ENCODE measurements at places on chromosomes 7 and 10.

GRCh38 chr7:80208700-80209099, 74.1 kb downstream of the GNAI1 start:
- no peak for DNase-seq

DNA sequence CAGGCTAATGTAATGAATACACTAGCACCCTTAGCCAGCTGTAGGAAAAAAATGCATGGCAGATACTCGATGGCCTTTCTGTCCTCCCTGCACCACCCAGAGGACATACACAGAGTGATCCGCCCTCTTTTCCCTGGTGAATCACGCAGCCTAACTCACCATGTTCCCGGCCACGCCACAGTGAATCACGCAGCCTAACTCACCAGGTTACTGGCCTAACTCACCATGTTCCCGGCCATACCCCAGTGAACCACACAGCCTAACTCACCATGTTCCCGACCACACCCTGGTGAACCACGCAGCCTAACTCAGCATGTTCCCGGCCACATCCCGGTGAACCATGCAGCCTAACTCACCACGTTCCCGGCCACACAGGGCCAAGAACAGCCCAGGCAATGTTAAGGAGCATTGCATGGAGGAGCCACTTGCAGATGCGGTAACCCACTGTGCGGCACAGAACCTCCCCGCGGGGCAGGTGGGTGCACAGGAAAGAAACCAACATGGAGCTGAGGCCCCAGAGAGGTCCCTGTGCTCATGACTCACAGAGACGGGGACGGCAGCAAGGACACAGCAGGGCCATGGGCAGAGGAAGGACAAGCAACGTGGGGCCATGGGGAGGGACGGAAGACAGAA, 508.5 kb downstream of the DNAJB6 start:
- peak; percentile 20 for DNase-seq

- no peak for DNase-seq
Measured at GRCh38 chr10:46025406-46025805, 5.0 kb downstream of the NCOA4 start.

- DNase-seq: no peak
Measured at GRCh38 chr10:14001298-14002040, 329.3 kb downstream of the FRMD4A start.

GRCh38 chr7:90772410-90772809, 176.3 kb downstream of the CDK14 start:
- DNase-seq: no peak

DNA sequence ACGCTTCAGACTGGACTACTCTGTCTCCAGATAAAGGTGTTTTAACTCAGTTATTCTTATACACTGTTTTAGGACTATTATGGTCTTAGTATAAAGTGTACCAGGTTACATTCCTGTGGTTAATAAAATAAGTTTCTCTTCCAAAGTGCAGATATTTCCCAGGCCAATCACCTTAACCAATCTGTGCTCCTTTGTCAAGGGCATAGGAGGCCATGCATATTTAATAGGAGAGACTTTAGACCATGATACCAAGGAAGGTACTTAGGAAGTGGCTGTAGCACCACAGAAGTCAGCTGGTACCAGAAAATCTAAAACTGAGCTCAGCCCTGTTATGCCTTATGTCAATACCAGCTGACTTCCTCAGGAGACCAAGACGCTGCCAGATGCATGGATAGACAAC, 226.5 kb upstream of the TMEM72 start:
- no peak for DNase-seq

DNA sequence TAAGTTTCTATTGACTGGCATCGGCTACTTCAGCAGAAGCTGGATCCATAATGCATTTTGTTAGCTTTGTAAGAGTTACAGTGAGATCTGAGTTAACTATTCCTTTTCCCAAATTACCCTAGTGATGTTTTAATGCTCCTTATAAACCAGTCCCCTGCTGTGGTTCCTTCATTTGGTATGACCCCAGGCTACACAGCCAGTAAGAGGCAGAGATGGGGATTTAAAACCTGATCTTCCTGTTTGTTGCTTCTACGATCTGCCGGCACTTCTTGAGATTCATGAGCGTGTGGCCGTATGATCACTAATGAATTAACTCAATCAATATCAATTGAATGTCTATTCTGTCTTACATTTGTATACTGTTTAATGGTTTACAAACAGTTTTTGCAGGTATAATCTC, 86.1 kb downstream of the CACNB2 start:
- no peak for DNase-seq

DNA sequence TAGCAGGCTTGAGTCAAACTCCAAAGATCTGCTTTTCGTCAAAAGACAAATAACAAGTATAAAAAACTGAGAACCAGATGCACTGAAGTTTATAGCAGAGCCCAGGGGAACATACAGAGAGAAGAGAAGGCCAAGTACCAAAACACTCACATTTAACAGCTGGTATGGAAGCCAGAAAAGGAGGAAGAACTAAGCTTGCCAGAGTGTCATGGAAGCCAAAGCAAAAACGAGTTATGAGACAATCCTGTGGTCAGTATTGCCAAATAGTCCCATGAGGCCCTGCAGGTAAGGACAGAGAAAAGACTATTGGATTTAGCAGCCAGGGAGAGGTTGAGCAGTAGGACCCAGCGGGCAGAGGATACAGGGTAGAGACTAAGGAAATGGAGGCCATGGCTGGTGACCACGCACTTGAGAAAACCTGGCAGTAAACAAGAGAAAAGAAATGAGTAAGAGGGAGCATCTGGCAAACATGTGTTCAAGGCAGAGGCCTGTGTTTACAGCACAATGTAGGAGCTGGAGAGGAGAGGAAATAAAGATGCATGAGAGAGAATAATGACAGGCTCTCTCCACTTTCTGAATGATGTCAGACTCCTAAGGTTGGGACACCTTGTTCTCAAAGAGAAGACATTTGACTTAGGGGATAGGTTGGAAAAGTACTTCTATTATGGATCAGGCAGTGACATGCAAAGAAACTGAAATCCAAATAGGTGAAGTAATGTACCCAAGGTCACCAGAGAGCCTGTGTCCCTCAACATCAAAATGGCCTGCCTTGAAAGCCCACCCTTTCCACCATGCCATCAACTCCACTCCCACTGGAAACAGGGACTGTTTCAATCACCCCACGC, 9.1 kb downstream of the CREB3L2 start:
- DNase-seq: no peak

GRCh38 chr7:130505753-130506152, 13.9 kb downstream of the MEST start:
- DNase-seq: no peak

- no peak for DNase-seq
Measured at GRCh38 chr10:18044976-18045720, 93.4 kb downstream of the SLC39A12 start.

DNA sequence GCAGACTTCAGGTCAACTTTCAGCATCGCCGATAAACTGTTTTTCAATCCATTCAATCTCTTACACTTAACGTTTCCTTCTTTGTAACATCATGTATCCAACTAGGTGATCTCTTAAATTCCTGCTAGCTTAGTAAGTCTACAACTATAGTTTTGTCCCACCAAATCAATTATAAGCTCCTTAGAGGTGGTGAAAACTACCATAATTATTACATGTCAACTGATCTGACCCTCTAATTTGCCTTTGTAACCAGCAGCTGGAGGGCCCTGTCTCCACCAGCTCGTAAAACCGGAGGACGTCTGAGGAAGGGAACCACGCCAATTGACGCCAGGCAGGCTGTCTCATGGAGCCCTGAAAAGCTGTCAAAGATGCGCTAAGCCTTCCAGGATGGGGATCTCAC, 113.4 kb downstream of the ABCC2 start:
- DNase-seq: no peak

DNA sequence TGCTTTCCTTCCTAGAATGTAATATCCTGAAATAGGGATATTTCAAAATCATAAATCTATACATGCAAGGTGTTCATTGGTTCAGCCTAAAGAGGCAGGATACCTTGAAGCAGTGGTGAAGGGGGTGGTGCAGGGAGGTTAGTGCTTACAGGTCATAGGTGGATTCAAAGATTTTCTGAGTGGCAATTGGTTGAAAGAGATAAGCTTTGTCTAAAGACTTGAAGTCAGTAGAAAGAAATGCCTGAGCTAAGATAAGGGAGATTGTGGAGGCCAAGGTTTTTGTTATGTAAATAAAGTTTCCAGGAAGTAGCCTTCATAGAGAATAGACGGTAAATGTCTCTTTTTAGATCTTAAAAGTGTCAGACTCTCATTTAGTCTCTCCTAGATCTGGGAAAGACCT, 741.2 kb upstream of the ZWINT start:
- DNase-seq: no peak

DNA sequence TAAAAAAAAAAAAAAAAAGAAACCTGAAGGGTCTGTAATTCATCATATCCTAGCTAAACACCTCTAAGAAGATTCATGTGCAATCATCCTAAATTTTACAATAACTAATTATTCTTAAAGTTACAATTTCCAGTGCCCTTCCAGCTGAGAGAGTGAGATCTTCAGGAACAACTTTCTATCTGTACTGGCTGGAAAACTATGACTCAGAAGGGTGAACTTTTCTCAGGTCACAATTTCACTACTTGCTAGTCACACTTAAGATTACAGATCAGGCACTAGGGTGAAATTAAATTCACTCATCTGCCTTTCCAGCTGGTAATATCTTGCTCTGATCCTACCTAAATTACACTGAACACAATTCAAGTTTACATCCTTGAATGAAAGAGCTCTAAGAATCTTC, 158.8 kb downstream of the ANK3 start:
- no peak for DNase-seq

DNA sequence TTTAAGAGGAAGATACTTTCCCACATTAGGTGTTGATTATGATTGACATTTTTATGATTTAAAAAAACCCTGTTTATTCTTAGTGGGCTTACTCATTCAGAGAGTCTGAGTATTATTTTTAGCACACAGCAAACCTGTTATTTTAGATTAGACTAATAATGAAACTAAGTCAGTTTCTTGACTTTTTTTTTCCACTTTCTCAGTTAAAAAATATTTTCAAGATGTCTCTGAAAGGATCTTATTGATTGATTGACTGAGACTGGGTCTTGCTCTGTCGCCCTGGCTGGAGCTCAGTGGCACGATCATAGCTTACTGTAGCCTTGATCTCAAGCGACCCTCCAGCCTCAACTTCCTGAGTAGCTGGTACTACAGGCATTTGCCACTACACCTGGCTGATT, 20.4 kb upstream of the INPP5F start:
- DNase-seq: no peak

DNA sequence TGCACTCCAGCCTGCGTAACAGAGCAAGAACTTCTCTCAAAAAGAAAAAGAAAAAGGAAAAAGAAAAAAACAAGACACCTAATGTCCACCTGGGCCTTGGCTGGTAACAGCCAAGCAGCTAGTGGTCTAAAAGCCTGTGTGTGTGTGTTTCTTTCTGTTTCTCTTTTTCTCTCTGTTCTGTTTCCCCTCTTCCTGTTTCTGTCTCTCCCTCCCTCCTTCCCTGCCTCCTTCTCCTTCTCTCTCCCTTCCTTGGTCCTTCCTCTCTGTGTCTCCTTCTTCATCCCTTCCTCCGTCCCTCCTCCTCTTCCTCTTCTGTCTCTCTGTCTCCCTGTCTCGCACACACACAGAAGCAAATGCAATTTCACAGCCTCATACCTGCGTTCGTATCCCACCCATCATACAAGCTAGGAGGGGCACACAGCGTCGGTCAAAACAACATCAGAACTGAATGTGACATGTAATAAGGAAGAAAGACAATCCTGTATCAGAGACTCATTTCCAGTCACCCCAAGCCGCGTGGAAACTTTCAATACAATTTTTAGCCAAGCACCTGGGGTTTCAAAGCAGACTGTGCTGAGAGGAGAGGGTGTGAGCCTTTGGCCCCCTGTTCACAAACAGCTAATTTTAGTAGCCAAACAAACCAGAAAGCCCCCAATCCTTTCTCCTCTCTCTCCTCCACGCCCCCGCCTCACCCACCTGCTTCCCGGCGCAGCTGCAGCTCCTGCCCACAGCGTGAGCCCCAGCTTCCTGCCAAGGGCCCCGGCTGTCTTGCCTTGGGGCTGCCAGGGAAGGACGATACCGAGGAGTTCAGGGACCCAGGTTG, 50.2 kb upstream of the GNA12 start:
- DNase-seq: no peak

- DNase-seq: no peak
Measured at GRCh38 chr7:157951300-157952049, 614.7 kb downstream of the DNAJB6 start.

DNA sequence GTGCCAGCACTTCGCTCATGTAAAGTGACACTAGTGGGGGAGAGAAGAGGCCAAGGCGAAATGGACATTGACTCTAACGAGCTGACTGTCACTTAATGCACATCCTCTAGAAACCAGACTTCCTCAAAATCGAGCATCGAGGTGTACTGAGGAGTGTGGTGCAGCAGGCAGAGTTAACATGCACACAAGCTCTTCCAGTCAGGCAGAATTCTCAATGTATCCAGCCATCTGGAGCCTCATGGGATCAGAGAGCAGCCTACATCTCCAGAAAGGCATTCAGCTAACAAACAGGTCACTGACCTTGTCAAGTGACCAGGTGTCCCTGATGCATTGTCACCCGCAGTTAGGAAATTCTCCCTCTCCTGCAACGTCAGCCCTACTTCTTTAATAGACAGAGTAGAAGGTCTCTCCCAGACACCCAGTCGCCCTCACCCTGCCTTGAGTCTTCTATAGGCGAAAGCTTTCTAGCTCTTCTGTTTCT, 259.8 kb upstream of the AOAH start:
- DNase-seq: no peak

GRCh38 chr7:136138991-136139390, 161.8 kb upstream of the MTPN start:
- DNase-seq: no peak

DNA sequence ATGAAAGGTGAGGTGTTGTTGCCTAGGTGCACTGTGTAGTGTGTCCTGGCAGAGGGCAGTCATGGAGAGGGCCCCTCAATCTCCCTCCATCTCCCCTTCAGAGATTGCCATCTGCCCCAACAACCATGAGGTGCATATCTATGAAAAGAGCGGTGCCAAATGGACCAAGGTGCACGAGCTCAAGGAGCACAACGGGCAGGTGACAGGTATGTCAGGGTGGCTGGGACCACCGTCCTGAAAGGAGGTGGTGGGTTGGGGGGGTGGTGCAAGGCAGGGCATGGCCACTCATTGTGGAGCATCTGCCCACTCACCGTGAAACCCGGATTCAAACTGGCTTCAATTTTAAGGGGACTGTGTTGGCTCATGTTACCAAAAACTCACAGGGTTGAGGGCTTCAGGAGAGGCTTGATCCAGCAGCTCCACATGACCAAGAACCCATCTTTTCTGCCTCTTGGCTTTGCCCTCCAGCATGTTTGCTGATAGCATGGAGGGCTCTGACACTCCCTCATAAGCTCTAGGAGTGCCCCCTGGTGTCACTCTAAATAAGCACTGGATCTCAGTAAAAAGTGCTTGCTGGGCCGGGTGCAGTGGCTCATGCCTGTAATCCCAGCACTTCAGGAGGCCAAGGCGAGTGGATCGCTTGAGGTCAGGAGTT, 12.2 kb downstream of the ARPC1B start:
- peak; percentile 58 for DNase-seq

- no peak for DNase-seq
Measured at GRCh38 chr7:140212100-140212881, 35.5 kb upstream of the KDM7A start.

DNA sequence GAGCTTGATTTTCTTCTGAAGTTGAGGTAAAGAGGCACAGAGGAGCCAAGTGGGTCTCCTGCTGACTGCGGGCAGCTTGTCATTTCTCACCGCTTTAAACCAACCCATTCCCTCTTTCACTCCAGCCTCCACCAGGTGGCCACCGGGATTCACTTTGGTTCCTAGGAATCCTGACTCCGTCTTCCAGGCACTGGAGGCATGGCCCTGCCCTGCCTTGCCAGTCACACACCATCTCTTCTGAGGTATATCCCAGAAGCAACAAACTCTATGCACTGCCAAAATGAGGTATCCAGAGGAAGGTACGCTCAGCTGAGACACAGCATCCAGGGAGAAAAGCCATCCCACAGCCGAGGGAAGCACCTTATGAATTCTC, 280.8 kb downstream of the TNS3 start:
- DNase-seq: no peak

GRCh38 chr7:91503934-91504555, 239.8 kb downstream of the FZD1 start:
- DNase-seq: no peak

Measured in SW480 (cell line).